ENCODE measurements at places on chromosomes 2 and 18. TPM values are rescaled to one million over a fixed set of nuclear protein-coding genes. Genes with fewer than 3 reads are reported as not detected.

DNA sequence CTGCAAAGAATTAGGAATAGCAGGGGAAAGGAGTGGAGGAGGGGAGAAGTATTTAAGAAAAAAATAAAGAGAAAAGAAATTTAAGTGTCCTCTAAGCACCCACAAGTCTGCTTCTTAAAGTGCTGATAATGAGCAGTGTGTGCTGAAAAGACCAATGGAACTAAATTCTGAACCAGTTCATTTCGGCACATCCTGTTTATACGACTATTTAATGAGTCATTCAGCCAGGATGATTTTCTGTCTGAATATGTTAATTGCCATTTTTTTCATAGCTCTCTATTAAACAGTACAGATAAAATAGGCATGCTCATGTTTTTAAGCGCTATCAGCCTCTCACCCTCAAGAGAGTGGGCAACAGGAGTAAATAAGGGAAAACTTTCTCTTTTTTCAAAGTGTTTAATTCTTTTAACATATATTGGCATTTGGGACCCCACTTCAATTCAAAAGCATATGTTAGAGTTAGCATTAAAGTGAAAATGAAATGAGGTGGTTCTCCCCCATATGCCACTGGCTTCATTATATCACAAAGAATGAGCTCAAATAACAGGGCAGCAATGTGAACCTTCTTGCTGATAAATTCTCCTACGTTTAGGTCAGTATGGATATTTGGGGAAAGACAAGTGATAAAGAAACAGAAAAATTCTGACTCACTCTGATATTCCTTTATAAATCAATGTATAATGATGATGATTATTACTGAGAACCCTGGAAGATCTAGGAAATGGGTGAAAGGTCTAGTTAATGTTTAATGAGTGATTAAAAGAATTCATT is 87.5 kb downstream of the TCF4 start:
- H3K36me3 ChIP-seq: no peaks in the 10 kb centered on the region
- no peak for DNase-seq
- H3K4me3 ChIP-seq: no peak overlapping the region
- H3K4me1 ChIP-seq: peaks cover 7% of the 10 kb centered on the region

DNA sequence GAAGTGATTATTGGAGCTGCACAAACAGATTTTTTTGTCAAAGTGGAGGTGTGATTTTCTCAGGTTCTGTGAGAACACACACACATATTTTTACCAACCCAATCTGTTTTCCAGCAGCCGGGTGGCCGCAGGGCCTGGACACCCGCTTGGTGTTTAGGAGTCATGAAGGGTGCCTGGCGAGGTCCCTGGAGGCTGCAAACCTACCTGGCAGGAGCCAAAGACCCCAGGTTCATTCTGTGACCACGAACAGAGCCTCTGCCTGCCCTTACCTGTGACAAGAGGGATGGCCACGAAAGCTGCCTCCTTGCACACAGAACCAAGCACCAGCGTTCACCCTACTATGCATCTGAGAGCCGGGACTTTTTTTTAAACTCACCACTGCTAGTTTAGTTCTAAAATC is 64.3 kb upstream of the ID2 start:
- no peak overlapping the region for H3K4me3 ChIP-seq
- H3K36me3 ChIP-seq: no peaks in the 10 kb centered on the region
- H3K4me1 ChIP-seq: peaks cover 2% of the 10 kb centered on the region
- H3K27ac ChIP-seq: no peak overlapping the region

DNA sequence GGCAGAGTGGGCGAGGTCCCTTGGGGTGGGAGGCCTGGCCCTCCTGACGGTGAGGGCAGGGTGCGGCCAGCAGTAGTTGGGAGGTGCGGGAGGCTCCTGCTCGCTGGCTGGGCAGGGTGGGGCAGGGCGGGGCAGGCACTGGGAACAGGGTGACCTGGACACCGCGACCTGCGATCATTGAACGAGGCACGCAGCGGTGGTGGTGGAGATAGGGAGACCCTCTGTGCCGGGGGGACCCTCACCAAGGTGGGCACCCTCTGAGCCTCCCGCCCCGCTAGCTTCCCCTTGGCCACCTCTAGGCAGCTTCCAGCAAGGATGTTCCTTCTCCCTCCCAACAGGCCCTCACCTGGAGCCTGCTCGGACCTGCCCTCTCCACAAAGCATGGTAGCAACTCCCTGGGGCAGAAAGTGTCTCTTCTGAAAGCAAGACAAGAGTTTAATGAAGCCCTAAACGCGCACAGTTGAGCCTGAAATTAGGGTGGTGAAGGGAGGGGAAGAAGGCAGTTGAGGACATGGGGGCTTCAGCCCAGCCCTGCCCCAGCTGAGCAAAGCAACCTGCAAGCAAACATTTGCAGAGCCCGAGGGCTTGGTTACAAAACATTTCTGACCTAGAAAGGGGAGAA is 15.4 kb upstream of the FOSL2 start:
- H3K4me3 ChIP-seq: no peak overlapping the region
- H3K36me3 ChIP-seq: no peaks in the 10 kb centered on the region
- peaks cover 11% of the 10 kb centered on the region for H3K4me1 ChIP-seq
- DNase-seq: no peak
- H3K27me3 ChIP-seq: no peaks in the 10 kb centered on the region

DNA sequence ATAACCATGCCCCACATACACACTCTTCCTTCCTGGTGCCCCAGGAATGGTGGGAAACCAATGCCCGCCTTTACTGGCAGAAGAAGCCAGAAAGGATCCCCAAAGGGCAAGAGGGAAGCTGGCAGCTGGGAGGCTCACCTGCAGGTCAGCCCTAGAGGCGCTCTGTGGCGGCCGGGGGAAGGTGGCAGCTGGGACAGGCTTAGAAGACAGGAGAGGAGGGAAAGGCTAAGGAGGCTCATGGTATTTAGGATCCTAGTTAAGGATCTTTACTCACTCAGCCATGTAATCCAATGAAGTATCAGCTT is 23.8 kb downstream of the ADRA2B start:
- no peaks in the 10 kb centered on the region for H3K36me3 ChIP-seq
- H3K4me3 ChIP-seq: no peak overlapping the region
- DNase-seq: no peak
- no peak overlapping the region for H3K27ac ChIP-seq
- H3K27me3 ChIP-seq: no peaks in the 10 kb centered on the region
- no peaks in the 10 kb centered on the region for H3K4me1 ChIP-seq

GRCh38 chr2:202270487-202270886 is 4.9 kb downstream of the NOP58 start:
- DNase-seq: no peak
- no peaks in the 10 kb centered on the region for H3K27me3 ChIP-seq
- H3K4me3 ChIP-seq: peak overlapping the region; percentile 69
- H3K27ac ChIP-seq: peak overlapping the region; percentile 76

DNA sequence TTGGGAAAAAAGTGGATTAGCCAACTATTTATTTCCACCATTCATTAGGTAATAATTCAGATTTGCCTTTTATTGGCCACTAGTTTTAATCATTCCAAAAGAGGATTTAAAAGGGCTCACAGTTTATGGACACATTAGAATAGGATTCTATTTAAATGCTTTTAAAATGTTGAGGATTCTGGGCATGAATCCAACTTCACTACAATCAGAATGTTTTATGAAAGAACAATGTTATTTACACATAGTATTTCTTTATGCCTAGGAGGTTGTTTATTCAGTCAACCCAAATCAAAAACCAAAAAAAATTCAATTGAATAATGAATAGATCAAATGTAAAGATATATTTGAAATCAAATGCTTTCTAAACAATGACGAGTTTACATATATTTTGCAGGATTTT is 232.2 kb downstream of the GULP1 start:
- no peaks in the 10 kb centered on the region for H3K4me1 ChIP-seq
- peaks cover 7% of the 10 kb centered on the region for H3K27me3 ChIP-seq
- no peaks in the 10 kb centered on the region for H3K36me3 ChIP-seq
- H3K4me3 ChIP-seq: no peak overlapping the region

GRCh38 chr2:230864122-230864604 is 579 bp upstream of the ITM2C start:
- H3K36me3 ChIP-seq: peaks cover 3% of the 10 kb centered on the region
- H3K27me3 ChIP-seq: no peaks in the 10 kb centered on the region
- peaks cover 61% of the 10 kb centered on the region for H3K4me1 ChIP-seq
- H3K4me3 ChIP-seq: peak overlapping the region; percentile 87

DNA sequence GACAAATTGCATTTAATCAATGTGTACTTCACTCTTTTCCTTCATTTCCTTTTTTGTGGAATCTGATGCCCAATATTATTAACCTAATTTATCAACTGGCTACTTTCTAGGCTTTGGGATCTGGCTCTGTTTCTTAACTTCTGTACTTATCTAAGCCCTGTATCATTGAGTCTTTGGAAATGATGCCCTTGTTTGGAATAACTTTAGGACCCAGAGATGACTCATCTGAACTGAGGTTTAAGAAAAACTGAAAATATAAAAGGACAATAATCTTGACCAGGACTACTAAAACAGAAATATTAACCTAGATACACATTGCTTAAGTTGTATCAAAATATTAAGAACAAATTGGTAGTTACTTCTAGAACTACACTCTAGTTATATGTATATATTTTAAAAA is 600.8 kb downstream of the CPS1 start:
- H3K27ac ChIP-seq: no peak overlapping the region
- no peaks in the 10 kb centered on the region for H3K36me3 ChIP-seq
- H3K27me3 ChIP-seq: peaks cover 3% of the 10 kb centered on the region
- no peak overlapping the region for H3K4me3 ChIP-seq
- DNase-seq: no peak

DNA sequence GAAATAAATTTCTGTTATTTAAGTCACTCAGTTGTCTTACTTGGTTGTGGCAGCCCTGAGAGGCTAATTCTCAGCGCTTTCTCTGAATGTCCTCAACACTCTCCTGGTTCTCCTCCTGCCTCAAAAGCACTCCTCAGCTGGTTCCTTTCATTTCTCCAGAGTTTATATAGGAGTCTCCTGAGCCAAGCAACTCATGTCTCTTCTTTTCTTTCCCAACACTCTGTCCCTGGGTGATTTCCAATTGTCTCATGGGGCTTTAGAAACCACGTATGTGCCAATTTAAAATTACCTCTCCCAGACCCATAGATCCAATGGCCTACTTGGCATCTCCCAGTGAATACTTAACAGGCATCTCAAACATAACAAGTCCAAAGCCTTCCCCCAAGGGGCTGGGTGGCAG is 184.3 kb downstream of the TTC32 start:
- H3K36me3 ChIP-seq: no peaks in the 10 kb centered on the region
- DNase-seq: no peak
- no peak overlapping the region for H3K4me3 ChIP-seq
- peaks cover 7% of the 10 kb centered on the region for H3K27me3 ChIP-seq
- no peaks in the 10 kb centered on the region for H3K4me1 ChIP-seq

DNA sequence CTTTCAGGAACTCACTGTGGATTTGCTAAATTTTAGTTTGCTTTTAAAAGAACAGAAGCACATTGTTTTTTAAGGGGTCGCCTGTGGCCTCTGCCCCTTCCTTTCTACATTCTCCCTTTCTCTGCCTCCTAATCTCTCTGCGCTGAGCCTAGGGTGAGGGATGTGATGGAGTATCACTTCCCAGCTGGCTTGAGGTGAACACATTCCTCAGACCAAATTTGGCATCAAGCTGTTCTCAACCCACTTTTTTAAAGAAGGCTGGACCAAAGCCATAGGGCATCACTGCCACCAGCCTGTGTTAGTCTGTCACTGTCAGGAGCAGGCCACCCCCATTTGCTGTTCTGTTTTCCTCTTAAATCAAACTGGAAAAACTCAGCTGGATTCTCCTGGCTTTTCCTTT is 27.4 kb downstream of the EIF4E2 start:
- H3K36me3 ChIP-seq: peaks cover 28% of the 10 kb centered on the region
- H3K27me3 ChIP-seq: no peaks in the 10 kb centered on the region
- no peak overlapping the region for H3K4me3 ChIP-seq
- no peak for DNase-seq
- H3K27ac ChIP-seq: no peak overlapping the region
- peaks cover 3% of the 10 kb centered on the region for H3K4me1 ChIP-seq

DNA sequence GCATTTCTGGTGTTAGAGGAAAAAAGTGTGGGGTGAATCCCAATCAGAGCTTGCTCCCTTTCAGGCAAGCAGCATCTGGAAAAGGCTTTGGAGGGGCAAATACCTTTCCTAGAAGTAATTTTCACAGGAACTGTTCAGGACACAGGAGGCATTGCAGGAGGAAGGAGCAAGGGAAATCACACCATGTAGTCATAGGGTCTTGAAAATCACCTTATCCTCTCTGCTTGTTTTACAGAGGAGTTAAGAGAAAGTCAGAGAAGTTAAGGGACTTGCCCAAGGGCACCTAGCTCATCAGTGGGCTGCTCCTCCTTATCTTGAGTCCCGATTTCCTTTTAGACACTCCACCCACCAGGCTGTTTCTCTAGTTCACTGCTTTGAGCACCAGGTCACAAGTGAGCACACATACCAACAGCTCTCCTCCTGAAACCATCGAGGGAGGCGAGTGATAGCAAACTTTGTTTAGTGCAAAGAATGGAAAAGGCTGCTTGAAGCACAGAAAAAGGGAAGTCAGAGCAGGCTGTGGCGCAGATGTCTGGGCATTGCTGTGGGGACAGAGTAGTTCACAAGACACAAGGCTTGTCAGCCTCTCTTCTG is 89.2 kb upstream of the CXCR4 start:
- no peaks in the 10 kb centered on the region for H3K27me3 ChIP-seq
- peaks cover 19% of the 10 kb centered on the region for H3K36me3 ChIP-seq
- no peak overlapping the region for H3K4me3 ChIP-seq
- peak overlapping the region; percentile 65 for H3K27ac ChIP-seq
- no peak for DNase-seq

GRCh38 chr2:147538821-147539220 is 306.0 kb upstream of the ACVR2A start:
- H3K36me3 ChIP-seq: no peaks in the 10 kb centered on the region
- no peak for DNase-seq
- H3K4me1 ChIP-seq: no peaks in the 10 kb centered on the region
- no peaks in the 10 kb centered on the region for H3K27me3 ChIP-seq
- no peak overlapping the region for H3K4me3 ChIP-seq
- no peak overlapping the region for H3K27ac ChIP-seq

DNA sequence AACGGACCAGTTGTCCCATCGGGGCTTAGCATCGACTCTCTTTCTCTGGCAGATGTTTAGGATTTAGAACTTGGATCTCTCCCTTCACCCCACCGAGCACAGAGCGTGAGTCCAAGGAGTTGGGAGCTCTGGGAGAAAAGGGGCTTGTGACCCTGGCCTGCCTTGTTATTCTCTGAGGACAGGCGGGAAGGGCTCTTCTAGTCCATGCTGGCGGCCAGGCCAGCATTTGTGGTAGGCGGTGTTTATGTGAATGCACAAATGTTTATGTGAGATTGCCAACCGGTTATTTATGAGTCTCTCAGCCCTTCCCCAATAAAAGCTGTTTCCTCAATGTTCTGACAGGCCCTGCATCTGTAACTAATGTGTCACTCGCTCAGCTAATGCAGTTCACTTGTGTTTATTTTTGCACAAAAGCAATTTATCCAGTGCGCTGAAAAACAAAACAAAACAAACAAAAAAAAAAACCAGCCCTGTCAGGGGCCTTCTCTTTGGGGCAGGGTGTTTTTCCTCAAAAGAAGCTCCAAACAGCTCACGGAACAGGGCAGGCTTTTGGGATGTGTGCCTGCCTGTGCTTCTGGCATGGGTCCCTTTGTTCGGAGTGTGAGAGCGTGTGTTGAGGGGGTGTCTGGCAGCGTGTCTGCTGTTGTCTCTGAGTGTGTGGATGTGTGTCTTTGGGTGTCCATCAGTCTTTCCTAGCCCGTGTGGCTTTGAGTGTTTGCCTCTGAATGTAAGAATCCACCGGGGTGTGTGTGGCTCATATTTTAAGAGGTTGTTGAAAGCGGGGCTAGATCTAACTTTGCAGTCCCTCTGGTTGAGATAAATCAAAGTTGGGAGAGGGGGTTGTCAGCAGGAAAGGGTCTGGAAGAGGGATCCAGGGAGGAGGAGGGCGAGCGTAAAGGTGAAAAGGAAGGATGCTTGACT is 52.8 kb upstream of the HAAO start:
- no peaks in the 10 kb centered on the region for H3K27me3 ChIP-seq
- no peak overlapping the region for H3K4me3 ChIP-seq
- no peak for DNase-seq
- no peaks in the 10 kb centered on the region for H3K36me3 ChIP-seq

SLC11A1 gene
- total RNA-seq: 0.08 TPM

MYCN gene
- not detected for total RNA-seq

Data from activated naive CD8-positive, alpha-beta T cell treated with anti-CD3 and anti-CD28 coated beads for 36 hours (primary cell).